Tongue (tissue), 3 donors: ENCODE measurements at places on chromosomes 3 and 15. TPM values are rescaled to one million over a fixed set of nuclear protein-coding genes. Genes with fewer than 3 reads are reported as not detected.

DNA sequence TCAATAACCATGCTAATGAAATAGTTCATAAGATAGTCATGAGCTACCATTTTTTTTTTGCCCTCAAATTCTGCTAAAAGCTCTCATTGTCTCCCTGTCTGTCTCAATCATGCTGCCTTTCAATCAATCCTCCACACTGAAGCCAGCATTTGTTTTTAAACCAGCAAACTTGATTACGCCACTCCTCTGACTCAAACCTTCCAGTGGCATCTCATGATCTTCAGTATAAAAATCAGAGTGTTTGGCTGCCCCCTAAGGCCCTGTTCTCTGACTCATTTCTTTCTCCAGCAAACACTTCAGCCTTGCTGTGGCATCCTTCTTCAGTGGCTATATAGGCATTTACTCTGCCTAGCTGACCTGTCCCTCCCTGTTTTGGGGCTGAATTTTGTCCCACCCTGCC is 36.0 kb upstream of the EOMES start:
- DNase-seq = no peak

DNA sequence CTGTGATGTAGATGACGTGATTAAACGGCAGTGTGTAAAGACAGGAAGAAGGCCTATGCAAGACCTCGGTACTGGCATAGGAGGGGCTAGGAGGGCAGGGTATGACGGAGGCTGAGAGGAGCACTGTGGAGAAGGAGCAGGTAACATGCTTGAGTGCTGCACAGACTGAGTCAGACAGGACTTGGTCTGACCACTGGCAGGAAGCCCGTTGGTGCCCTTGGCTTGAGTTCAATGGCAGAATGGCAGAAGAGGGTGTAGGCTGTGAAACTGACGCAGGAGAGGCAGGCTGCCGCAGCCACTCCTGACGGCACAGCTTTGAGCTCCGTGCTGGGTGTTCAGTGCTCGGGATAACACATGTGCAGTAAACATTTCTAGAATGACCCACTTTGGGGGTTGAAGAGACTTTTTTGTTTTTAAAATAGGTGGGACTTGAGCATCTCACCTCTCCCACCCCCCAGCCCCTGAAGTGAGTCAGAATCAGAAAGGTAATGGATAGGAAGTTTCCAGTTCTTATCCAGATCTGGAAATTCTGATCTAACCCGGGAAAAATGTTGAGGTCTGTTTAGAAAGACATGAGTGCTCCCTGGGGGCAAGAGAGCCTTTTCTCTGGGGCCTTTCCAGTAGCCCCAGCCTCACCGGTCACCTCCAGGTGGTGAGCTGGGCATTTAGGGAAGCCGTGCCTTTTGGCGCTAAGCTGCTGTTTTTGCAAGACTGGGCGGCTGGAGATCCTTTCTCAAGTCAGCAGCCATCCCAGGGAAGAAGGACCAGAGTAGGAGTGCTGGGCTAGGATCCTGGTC is 126.4 kb downstream of the RPLP1 start:
- no peak for DNase-seq

The CASR gene
- total RNA-seq = not detected

- no peak for DNase-seq
Observed at GRCh38 chr3:134976948-134977347, 181.9 kb downstream of the EPHB1 start.

DNA sequence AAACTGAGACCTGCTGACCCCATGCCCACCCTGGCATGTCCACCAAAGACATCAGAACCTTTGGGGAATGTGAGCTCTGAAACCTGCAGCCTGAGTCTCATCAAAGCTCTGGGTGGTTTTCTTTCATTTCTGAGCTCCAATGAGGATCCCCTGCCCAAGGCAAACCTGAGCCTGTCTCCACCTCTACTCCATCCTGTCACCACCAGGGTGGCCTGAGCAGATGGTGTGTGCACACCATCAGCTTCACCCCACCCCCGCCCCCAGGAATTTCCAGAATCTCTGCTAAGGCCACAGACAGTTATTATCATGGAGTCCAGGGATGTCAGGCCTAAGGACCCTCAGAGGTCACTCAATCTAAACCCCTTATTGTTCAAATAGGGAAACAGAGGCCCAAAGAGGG is 1.3 kb downstream of the XIRP1 start:
- DNase-seq = no peak

- no peak for DNase-seq
Observed at GRCh38 chr3:96347289-96347688, 467.1 kb upstream of the EPHA6 start.

GRCh38 chr3:47512416-47513124 is 942 bp downstream of the ELP6 start:
- peak; percentile 36 for DNase-seq

The PLA2G4E gene
- 1.9 TPM for total RNA-seq

The WDR72 gene
- 0.62 TPM for total RNA-seq

- DNase-seq = no peak
Observed at GRCh38 chr3:12959838-12960378, 113.3 kb downstream of the IQSEC1 start.

- DNase-seq = peak; percentile 59
Observed at GRCh38 chr3:73490453-73491286, 134.1 kb downstream of the PDZRN3 start.

- DNase-seq = no peak
Observed at GRCh38 chr3:137987723-137988122, 22.2 kb upstream of the CLDN18 start.

GRCh38 chr3:127978636-127979035 is 63.6 kb downstream of the KBTBD12 start:
- DNase-seq = no peak

DNA sequence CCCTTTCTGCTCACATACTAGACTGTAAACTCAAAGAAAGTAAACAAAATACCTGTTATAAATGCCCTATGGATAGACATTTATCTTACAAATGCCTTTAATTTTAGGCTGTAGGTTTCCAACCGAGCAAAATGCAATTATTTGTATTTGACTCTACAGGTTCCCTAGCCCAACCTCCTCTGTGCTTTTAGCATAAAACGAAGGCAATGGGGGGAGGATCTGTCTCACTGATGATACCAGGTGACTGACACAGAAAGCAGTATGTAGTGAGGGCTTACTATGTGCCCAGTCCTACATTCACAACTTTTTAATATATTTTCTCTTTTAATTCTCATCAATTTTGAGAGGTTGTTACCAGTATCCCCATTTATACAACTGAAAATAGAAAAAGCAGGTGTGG is 87.4 kb downstream of the OXNAD1 start:
- no peak for DNase-seq

The DNAJC19 gene
- total RNA-seq = 30.0 TPM

The PARP3 gene
- 4.5 TPM for total RNA-seq

- DNase-seq = no peak
Observed at GRCh38 chr3:124920718-124921117, 13.8 kb downstream of the MUC13 start.

DNA sequence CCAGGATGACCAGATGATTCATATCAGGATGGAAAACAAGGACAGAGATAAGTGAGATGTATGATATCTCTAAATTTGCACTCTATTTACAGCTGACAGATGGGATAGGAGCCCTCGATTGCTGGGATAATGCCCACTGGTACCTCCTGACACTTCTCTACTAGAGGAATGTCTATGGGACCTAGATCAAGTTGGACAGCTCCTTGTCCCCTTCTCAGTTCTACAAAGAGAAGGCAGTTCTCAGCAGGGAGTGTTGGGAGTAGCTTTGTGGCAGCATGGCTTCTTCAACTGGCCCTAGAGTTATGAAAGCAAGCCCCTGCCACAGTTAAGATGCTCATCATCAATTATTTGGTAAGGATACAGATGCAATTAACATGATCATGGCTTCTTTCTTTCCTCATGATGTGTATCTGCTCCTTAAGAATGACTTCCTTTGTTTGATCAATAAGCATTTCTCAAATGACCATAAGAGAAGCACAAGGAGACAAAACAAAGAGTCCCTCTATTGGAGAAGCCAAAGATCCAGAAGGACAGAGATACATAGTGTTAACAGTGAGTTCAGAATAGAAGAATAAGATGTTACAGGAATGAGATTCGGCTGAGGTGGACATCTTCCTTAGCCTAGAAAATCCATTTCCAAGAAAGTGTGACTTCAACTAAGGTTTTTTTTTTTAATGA is 481.3 kb downstream of the NAALADL2 start:
- DNase-seq = no peak

DNA sequence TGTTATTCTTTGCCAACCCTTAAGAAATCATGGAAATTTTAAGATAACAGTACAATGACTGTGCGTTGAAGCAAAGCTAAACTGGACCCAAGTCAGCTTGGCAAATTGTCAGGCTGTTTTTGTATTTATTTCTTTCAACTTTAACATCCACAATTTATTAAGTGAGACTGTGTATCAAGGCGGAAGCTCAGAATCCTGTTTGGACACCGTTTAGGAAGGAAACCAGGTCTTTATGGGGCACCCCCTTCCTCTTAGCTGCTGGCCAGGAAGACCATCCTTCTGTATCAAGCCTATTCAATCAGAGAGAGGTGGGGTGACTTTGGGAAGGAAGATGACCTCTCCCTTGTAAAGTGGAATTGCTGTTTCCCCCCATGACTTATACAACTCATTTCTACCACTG is 166.0 kb downstream of the MCTP2 start:
- DNase-seq = no peak

DNA sequence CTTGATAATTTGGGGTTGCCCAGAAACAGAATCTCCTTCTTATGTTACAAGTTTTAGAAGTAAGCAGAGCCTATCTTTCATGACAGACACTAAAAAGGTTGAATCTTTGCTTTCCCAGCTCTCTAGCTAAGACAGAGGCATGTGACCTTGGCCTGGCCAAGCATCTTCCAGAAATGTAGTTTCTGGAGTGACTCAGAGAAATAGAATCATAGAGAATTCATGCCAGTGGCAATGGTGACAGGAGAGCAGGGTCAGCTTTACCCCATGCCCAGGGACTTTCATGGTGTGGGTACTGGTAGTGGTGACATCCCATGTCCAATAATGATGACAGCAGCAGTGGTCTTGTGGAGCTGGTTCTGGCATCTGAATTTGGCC is 4.0 kb upstream of the PARP6 start:
- no peak for DNase-seq

GRCh38 chr15:60899322-60899966 is 329.7 kb downstream of the RORA start:
- no peak for DNase-seq

GRCh38 chr15:41978534-41978933 is 6.2 kb upstream of the EHD4 start:
- DNase-seq = no peak

The CGNL1 gene
- 20.6 TPM for total RNA-seq

GRCh38 chr3:190497811-190498210 is 16.1 kb upstream of the IL1RAP start:
- peak; percentile 34 for DNase-seq

The UPK1B gene
- 9.4 TPM for total RNA-seq

The COL6A6 gene
- 61.2 TPM for total RNA-seq

GRCh38 chr3:5194341-5194740 is 6.8 kb downstream of the EDEM1 start:
- no peak for DNase-seq

The SCAANT1 gene
- not detected for total RNA-seq

- no peak for DNase-seq
Observed at GRCh38 chr3:2714834-2715233, 395.3 kb downstream of the IL5RA start.

The GOLGA6L22 gene
- not detected for total RNA-seq

DNA sequence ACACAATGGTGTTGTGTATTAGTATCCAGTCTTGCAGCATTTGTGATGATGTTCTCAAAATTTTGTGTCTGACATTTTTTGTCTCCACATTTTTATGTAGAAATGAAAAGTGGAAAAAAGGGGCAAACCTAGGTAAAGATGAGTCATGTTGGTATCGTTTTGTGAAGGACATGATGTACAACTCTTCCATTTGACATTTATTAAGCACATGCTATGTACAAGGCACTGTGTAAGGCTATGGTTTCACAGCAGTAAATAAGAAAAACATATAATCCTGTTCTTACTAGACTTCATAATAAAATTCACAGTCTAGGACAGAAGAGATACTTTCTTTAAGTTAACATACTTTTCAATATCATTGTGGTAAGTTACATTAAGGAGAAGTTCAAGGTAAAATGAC is 143.5 kb upstream of the CNTN4 start:
- no peak for DNase-seq

The CHL1 gene
- total RNA-seq = 69.0 TPM

DNA sequence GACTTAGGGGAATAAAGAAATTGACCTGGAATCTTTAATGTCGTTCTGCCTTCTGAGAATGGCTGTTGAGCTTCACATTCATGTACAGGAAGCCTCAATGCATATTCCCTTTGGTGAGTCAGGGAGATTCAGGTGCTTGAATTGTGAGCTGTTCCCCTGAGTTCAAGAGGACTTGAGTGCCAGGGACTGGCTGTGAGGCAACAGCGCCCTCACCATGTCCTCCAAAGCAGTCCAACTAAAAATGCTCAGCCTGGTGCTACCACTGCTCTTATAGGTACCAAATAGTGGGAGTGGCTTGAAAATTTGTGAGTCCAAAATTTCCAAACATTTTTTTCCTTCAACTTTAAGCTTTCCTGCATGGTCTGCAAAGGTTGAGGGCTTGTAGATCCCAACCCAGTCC is 54.1 kb downstream of the LEO1 start:
- no peak for DNase-seq

- no peak for DNase-seq
Observed at GRCh38 chr15:65598468-65598867, 12.5 kb downstream of the INTS14 start.

DNA sequence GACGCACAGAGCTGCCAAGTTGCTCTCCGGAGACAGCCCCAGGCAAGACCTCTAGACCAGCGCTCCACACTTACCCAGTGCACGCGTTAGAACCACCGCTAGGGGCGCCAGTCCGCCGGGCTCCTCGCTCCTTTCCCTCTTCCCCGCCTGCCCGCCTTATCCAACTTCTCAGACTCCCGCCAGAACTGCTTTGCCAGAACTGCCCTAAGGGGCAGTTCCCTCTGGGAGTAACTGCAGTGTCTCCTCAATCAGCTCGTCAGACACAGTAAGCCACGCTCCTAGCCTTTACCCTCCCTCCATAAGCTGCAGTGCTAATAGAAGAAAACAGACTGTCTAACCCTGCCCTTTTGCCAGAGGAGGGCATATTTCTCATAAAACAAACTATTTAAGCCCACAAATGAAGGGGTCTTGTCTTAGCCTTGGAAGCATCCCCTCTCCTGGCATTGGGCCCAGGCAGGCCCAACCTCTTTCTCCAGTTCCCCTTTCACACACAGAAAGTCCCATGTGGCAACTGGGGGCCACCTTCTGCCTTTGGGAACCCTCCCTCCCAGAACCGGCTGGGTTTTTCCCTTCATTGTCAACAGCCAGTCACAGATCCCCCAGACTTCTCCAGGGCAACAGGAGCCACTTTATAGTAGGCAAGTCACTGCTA is 3.7 kb downstream of the BMF start:
- peak; percentile 96 for DNase-seq

- no peak for DNase-seq
Observed at GRCh38 chr3:119413603-119414280, 49.7 kb downstream of the TMEM39A start.
